ENCODE measurements at places on chromosomes 13 and 19. TPM values are rescaled to one million over a fixed set of nuclear protein-coding genes. Genes with fewer than 3 reads are reported as not detected.

DNA sequence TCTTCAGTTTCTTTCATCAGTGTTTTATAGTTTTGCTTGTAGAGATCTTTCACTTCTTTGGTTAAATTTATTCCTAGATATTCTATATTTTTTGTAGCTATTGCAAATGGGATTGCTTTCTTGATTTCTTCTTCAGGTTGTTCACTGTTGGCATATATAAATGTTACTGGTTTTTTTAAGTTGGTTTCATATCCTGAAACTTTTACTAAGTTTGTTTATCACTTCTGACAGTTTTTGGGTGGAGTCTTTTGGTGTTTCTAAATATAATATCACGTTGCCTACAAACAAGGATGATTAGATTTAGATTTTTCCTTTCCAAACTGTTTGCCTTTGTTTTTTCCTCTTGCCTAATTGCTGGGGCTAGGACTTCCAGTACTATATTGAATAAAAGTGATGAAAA, 109.7 kb downstream of the PAN3 start:
- H3K27ac ChIP-seq: no peak overlapping the region
- no peaks in the 10 kb centered on the region for H3K4me1 ChIP-seq
- no peak for DNase-seq
- H3K4me3 ChIP-seq: no peak overlapping the region
- no peaks in the 10 kb centered on the region for H3K36me3 ChIP-seq

DNA sequence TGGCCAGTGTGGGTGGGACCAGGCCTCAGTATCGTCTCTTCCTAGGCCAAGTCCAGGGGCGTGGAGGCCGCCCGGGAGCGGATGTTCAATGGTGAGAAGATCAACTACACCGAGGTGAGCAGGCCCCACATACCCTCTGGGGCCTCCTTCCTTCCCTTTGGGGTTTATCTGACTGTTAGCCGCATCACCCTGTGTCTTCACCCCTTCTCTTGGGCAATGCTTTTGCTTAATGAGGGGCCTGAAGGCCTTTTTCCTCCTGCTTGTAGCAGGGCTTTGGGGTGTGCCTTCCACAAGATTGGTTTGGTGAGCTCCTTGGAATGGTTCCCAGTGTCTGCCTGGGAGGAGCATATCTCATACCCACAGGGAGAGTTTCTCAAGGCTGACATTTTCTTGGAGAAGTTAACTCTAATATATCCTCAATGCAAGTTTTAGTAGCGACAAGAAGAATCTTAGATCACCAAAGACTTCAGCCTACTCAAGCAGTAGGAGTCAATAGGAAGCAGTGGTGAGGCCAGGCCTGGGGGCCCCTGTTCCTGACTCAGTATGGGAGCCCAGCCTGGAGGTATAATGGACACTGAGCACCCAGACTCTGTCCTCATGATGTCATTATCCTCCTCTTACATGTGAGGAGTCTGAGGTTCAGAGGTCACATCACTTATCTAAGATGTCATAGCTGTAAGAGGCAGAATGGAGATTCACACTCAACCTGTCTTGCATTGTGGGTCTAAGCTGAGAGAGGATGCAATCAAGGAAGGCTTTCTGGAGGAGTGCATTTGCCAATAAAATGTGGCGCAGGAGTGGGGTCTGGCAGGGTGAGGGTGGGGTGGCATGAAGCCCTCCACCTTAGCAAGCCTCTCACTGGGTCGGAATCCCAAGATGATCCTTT, 2.0 kb downstream of the GPI start:
- peak overlapping the region; percentile 91 for H3K27ac ChIP-seq
- peak overlapping the region; percentile 99 for H3K4me3 ChIP-seq
- H3K4me1 ChIP-seq: peaks cover 49% of the 10 kb centered on the region
- peaks cover 2% of the 10 kb centered on the region for H3K36me3 ChIP-seq

DNA sequence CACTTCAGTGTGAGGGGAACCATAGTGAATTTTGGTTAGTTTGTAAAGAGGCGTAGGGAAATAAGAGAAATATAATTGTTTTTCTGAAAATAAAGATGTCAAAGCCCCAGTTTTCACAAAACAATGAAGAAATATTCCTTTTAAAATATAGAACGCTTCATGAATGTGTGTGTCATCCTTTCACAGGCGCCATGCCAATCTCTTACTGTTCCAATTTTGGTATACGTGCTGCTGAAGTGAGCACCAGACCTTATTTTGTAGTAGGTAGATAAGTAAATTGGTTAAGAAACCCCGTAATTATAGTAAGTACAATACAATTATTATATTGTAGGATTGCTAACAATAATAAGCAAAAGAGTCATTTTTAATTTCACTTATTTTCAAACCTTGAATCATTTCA, 43.3 kb downstream of the NAA16 start:
- H3K27ac ChIP-seq: no peak overlapping the region
- no peaks in the 10 kb centered on the region for H3K27me3 ChIP-seq
- no peak for DNase-seq
- H3K4me3 ChIP-seq: no peak overlapping the region

DNA sequence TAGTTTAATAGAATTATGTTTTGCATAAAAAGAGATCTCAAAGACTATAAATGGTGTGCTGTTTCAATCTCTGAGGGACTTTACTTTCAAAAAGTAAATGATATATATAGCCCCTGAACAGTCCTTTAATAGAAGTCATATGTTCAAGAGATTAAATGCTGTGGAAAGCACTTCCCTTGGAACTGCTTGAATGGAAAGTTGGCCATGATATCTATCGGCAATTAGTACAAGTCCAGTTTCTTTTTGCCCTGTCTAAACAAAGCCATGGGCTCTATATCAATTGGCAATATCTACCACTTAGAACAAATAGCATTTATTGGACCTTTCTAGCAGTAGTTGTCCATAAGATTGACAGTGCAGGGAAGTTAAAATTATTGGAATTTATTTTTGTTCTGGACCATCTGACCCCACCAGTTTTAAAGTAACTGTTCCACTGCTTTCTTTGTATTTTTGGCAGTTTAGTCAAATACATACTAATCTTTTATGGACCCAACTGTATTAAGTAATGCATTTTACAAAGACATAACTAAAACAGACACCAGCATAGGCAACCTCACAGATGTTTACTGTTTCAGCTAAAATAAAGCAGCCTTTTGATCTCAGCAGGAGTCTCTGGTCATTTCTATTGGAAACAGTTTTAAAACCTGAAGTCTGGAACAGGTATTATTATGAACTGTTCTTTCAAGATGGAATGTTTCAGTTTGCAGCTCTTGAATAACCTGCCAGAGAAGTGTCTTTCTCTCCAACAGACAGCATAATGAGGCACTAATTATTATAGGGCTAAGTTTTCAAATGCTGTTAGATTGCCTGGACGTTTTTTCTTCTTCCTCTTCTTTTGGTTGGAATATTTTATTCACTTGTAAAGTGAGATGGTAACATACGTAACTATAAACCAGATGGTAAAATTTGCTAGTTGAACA, 282.6 kb downstream of the DCLK1 start:
- no peaks in the 10 kb centered on the region for H3K36me3 ChIP-seq
- no peak overlapping the region for H3K4me3 ChIP-seq
- no peak overlapping the region for H3K27ac ChIP-seq
- no peak for DNase-seq
- H3K4me1 ChIP-seq: peaks cover 11% of the 10 kb centered on the region

DNA sequence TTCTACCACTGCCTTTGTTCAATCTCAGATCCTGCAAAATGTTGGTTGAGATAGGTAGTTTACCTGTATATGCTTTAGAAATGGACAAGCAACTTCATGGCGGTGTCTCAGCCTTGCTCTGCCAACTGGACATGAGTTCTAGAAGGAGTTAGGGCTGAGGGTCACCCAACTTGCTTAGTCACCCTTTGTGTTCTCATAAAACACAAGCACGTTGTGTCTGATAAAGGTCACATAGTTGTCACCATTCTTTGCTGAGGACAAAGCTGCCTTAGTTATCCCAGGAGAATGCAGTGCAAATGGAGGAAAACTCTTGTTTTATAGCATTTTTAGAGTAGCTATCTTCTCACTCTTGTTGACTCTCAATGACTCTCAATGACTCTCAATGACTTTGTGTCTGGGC, 218.4 kb upstream of the TMTC4 start:
- no peak overlapping the region for H3K4me3 ChIP-seq
- H3K27me3 ChIP-seq: no peaks in the 10 kb centered on the region
- DNase-seq: no peak
- H3K4me1 ChIP-seq: no peaks in the 10 kb centered on the region
- no peak overlapping the region for H3K27ac ChIP-seq

DNA sequence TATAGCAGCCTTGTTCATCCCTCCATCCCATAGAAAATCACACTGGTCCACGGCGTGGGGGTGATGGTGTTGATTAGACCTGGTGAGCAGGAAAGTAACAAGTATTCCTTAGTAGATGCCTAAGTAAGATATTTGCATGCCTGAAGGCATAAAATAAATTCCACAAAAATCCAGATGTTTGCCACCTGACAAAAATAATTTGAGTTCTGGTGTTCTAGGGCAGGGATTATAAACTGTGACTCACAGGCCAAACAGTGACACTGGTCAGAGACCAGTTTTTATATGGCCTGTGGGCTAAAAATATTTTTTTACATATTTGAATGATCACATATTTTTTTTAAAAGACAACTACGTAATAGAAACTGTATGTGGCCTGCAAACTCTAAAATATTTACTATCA, 310.7 kb downstream of the RFC3 start:
- no peak overlapping the region for H3K4me3 ChIP-seq
- H3K27me3 ChIP-seq: no peaks in the 10 kb centered on the region
- no peak for DNase-seq
- H3K27ac ChIP-seq: no peak overlapping the region

DNA sequence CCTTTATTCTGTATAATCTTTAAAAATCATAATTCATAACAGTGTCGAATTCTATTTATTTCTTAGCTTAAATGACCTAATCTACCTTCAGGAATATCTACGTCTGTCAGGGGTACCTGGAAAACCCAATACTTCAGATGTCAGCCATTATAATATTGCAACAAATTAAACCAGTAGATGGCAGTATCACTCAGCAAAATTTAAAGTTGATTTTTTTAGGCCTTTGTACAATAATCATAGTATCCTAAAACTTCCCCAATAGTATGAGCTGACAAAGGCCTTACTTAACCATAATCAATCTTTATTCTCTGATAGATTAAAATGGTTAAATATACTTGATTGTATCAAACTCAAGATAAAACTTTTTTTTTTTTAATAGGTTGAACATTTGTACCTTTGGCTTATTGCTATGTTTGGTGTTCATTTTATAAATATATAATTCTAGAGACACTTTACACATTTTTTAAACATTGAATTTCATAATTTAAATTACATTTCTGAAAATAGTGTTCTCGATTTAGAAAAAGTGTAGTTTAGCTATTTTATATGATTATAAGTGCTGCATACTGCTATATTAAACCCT, 830.2 kb upstream of the SPRY2 start:
- H3K36me3 ChIP-seq: no peaks in the 10 kb centered on the region
- no peak overlapping the region for H3K4me3 ChIP-seq
- no peak for DNase-seq
- H3K4me1 ChIP-seq: no peaks in the 10 kb centered on the region

The CCDC159 gene
- 6.2 TPM for total RNA-seq

The RASIP1 gene
- total RNA-seq: 9.7 TPM

The ZSCAN1 gene
- total RNA-seq: not detected

The VSTM2B gene
- not detected for total RNA-seq

The ZNF790 gene
- 5.1 TPM for total RNA-seq
